ENCODE measurements at places on chromosomes 1 and 21.

DNA sequence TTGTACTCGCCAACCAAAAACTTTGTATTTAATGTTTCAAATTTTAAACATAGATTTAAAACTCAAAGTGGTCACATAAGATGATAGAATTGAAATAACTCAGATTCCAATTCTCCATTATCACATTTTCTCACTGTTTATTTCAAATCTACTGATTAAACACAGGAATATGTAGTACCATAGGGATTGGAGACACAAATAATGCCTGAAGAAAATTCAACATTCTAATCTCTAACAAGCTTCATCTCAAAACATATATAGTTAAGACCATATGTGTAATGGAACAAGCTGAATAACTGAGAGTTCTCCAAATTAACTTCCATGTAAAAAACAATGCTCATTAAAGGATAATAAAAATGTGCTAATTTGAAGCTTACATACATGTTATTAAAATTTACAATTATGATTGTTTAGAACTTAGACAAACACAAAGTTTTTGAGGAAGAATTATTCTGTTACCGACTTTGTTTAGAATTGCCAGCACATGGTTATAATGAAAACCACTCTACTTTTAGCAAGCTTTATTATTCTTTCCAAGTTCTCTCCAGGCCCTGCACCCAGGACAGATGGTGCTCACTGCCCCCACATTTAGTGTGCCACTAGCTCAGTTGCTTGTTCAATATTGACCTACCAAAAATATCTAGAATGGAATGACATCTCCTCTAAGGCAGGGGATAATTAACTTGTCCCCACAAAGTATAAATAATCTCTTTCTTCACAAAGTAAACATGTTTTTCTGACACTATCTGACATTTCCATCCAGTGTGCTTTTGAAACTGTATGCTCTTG, 467.2 kb downstream of the TTLL7 start:
- no peak for DNase-seq

GRCh38 chr21:19684328-19684727, 1280.7 kb upstream of the TMPRSS15 start:
- no peak for DNase-seq

DNA sequence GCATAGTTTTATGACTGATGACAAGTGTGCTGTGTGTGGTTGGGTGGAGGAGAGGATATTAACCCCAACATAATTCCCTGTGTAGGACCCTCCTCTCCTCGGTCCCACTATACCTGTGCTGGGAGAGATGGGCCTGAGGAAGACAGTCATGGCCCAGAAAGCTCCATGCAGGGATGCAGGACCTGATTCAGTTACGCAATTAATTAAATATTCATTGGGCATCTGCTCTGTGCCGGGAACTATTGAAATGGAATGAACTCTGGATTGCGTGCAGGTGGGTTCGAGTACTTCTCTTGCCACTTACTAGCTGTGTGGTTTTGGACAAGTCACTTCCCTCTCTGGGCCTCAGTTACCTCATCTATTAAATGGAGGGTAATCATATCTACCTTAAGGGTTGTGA, 74.6 kb downstream of the CD247 start:
- no peak for DNase-seq

DNA sequence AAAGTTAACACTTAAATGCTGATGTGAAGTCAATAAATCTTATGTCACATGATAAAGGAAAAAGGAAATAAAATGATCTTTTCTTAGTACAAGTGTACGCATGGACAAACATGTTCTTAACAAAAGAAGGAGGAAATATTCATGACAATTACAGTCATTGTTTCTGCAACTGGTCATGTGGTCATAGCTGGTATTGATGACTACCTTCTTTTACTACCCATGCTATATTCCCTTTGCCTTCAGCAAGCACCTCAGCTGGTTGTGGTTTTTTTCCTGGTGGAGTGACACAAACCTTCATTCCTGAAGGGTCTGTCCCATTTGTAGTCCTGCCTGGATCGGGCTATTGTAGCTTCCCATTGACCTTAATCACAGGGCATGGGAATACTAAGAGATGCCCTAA, 23.4 kb upstream of the TSHB start:
- DNase-seq: no peak

DNA sequence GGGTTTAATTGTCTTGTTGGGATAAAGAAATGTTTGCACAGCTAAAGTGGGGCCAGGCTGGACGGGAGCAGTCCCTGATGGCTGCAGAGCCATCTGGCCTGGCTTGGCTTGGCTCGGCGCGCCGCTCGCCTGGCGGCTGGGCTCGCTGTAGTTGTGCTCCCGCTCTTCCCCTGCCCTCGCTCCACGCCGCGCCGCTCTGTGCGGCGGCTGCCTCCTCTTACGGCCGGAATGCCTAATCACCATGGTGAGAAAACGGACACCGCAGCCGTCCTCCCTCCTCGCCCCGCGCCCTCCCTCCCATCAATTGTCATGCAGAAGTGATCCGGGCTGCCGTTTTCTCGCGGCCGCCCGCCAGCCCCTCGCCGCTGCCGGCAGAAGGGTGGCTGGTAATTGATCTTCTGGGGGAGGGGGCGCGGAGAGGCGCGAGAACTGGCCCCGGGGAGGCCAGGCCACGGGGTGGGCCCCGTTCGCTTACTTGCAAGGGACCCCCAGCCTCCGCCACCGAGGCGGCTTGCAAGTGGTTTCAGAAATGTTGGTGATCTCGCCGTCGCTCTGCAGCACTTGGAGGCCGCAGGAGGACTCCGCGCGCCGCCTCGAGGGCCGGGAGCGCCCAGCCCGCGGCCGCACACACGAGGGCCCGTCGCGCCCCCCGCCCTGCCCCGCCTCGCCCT, 12.4 kb downstream of the RNF220 start:
- DNase-seq: peak; percentile 72

DNA sequence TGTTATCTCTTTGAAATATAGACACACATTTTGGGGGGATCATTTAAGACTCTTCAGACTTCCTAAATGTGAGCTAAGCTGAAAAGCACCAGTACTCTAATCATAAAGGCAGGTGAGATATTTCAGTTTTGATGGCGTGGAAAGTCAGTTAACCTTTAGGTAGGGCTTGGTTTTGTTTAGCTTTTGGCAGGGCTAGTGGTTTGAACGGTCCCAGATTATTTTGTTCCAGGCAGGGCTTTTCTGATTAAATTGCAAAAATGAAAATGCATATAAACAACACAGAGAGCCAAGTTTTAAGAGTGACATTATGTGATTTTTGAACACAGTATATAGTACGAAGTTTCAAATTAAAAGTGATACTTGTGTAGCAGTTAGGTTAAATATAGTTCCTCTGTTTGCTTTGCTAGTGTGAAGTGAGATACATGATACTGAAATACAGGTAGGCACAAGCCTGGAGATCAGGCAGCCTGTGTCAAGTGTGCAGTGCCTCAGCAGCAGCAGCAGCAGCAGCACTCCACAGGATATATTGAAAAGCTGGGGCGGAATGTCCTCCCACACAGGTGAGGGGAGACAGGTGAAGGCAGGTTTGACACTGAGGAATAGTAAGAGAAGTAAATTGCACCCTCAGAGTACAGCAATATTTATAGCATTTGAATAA, 47.4 kb downstream of the CAMTA1 start:
- no peak for DNase-seq

DNA sequence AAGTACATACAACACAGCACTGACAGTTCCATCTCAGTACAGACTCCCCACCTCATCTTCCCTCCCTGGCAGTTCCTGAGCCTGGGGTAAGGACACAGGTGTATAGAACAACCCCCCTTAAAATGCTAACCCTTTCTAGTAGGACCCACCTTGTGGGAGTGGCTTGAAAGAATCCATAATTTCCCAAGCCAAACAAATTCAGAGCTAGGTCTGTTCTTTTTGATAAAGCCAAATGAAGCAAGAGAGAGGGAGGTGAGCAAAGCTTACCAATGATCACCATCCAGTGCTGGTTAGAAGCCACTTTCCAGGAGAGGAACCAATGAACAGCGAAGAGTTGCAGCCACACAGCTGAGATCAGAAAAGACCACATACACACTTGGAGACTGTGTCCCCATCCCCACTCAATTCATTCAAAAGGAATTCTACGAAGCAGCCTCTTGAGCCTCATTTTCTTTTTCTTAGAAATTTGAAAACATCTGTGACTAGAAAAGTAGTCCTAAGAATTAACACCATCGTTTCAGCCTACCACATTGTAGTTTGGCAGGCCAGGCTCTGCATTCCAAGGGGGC, 9.2 kb downstream of the UBE2Q1 start:
- no peak for DNase-seq

GRCh38 chr1:63463248-63463647, 59.8 kb downstream of the ITGB3BP start:
- DNase-seq: no peak

DNA sequence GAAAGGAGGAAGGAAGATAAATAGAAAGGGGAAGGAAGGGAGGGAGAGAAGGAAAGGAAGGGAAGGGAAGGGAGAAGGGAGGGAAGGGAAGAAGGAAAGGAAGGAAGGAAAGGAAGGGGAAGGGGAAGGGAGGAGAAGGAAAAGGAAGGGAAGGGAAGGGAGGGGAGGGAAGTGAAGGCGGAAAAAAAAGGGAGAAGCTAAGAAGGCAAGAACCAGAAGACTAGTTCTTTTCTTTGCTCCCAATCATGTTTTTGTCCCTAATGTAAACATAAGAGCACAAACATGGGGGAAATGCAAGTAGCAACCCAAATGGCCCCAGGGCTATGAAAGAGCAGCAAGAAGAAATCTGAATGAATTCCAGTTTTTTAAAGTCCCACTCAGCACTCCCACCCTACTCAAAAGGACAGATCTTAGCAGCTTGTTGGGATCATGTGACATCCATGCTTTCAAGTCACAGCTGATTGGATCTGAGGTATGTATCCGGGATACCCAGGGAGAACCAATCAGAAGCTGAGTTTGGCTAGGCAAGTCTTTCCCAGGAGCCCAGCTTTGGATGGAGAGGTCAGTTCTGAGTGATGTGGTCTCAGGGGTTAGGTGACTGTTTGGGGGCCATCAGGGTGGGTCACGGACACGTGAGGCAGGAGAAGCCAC, 24.2 kb upstream of the FHAD1 start:
- no peak for DNase-seq

DNA sequence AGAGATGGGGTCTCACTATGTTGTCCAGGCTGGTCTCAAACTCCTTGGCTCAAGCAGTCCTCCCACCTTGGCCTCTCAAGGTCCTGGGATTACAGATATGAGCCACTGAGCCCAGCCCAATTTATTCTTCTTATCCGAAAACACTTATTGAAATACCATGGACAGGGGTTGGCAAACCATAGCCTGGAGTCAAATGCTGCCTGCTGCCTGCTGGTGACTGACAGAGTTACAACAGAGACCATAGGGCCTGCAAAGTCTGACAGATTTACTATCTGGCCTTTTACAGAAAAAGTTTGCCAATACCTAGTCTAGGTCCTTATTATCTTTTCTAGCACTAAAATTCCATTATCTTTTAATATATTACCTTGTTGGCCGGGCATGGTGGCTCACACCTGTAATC, 87.1 kb upstream of the ZNF281 start:
- no peak for DNase-seq

GRCh38 chr1:9680828-9681227, 29.3 kb downstream of the PIK3CD start:
- DNase-seq: no peak

- DNase-seq: no peak
These were observed 30.6 kb upstream of the HYI start for GRCh38 chr1:43484367-43484766.

GRCh38 chr21:37562920-37563640, 196.5 kb downstream of the DYRK1A start:
- DNase-seq: no peak

GRCh38 chr1:54705153-54705552, 10.5 kb upstream of the TTC4 start:
- DNase-seq: no peak

DNA sequence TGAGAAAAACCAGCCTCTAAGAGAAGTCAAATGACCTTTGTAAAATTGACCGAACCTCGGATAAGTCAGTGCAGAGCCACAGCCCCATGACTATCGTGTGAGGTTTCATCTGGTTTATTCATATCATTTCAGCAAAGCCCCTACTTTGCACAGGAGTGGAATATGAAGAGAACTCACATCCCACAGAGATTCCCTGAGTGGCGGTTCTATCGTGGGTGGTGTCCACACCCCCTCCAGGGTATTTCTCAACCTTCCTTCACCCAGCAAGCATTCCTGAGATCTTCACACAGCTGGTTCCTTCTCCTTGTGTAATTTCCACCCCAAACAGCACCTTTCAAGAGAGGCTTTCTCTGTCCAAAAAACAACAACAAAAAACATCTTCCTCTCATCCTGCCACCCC, 47.5 kb downstream of the EVA1C start:
- DNase-seq: no peak

DNA sequence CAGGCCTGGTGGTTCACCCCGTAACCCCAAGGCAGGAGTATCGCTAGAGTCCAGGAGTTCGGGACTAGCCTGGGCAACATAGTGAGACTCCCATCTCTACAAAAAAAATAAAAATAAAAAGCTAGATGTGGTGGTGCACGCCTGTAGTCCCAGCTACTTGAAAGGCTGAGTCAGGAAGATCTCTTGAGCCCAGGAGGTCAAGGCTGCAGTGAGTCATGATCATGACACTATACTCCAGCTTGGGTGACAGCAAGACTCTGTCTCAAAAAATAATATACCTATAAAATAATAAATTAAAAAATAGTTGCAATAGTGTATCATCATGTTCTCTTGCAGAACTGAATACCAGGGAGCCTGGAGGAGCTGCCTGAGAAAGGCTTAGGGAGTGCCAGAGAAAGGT, 19.9 kb upstream of the TMEM39B start:
- DNase-seq: no peak

DNA sequence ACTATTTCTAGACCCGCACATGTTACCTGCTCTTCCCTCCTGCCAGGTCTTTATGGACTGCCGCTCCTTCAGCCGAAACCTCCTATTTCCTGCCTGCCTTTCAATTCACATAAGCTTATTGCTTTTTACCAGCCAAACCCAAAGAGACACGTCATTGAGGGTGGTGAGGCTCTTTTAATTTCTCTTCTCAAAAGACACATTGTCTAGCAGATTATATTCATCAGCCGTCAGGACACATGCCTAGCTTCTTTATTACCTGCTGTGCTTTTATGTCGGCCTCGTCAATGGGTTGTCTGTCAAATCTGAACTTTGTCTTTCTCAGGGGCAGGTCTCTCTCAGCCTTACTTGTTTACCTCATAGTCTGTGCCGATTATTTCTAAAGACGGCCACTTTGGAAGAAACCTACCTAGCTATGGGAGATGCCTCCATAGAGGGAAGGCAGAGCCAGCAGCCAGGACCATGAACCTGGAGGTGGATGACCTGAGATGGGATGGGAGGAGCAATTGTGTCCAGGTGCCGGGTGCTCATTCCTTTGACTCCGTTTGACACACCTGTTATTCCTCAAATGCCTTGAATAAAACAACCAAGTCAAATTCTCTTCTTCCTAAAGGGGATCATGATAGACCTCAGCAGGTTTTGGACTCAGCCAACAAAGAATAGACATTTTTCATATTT, 42.0 kb downstream of the ZBTB18 start:
- no peak for DNase-seq

GRCh38 chr1:19488136-19488535, 2.8 kb upstream of the CAPZB start:
- no peak for DNase-seq
